ENCODE measurements at places on chromosomes 5 and 9.

DNA sequence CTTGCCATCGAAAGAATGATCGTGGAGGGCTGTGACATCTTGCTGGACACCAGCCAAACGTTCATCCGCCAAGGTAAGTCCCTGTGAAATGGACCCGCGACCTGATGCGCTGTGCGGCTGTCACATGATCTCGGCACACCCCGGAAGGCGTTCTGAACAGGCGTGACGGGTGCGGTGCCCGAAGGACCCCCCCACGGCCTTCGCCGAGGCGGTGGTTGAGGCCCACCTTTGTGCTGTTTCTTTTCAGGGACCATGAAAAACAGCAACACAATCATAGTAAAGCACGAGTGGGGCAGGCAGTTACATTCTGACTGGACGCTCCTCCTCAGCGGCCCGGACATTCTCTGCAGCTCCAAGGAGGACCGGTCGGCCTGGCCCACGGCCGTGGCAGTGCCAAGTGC is 126.7 kb downstream of the RASGRF2 start:
- no peak for DNase-seq

- no peak for DNase-seq
Measured at GRCh38 chr5:154238776-154239481, 48.4 kb downstream of the GALNT10 start.

- no peak for DNase-seq
Measured at GRCh38 chr5:38591523-38591849, 35.0 kb upstream of the LIFR start.

GRCh38 chr5:59393585-59394420 is 499.7 kb downstream of the PDE4D start:
- DNase-seq: no peak

DNA sequence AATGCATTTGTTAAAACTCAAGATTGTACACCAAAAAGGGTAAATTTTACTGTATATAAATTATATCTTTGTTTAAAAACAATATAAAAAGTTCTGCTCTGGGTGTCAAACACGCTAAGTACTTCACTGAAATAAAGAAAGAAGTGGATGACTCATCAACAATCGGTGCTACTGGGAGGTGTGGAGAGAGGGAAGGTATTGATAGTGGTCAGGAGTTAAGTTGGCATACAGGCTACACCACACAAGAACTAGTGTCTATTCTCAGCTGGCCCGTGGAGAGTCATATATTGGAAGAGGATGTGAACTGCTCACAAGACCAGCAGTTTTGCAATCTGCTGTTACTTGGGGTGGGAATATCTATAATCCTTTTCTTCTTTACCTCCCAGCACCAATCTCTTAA is 145.7 kb upstream of the TRPC7 start:
- no peak for DNase-seq

DNA sequence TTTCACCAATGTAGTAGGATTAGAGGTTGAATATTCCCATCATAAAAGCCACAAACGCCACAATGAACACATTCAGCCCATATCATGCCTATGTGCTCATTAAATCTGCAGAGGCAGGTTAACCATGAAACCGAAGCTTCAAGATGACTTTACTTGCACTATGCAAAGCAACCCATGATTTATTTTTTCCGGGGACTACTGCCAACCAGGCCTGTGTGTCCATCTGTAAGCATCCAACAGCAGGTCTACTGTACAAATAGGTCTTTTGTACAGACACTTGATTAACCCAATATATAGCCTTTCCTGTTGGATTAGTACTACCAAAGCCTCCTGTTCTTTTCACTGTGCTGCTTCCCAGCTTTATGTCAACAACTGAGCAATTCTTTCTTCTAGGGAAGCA is 104.9 kb upstream of the CDH10 start:
- no peak for DNase-seq

- DNase-seq: no peak
Measured at GRCh38 chr9:126062158-126062886, 264.3 kb upstream of the MVB12B start.

- DNase-seq: no peak
Measured at GRCh38 chr5:6976971-6977370, 263.7 kb downstream of the TENT4A start.

DNA sequence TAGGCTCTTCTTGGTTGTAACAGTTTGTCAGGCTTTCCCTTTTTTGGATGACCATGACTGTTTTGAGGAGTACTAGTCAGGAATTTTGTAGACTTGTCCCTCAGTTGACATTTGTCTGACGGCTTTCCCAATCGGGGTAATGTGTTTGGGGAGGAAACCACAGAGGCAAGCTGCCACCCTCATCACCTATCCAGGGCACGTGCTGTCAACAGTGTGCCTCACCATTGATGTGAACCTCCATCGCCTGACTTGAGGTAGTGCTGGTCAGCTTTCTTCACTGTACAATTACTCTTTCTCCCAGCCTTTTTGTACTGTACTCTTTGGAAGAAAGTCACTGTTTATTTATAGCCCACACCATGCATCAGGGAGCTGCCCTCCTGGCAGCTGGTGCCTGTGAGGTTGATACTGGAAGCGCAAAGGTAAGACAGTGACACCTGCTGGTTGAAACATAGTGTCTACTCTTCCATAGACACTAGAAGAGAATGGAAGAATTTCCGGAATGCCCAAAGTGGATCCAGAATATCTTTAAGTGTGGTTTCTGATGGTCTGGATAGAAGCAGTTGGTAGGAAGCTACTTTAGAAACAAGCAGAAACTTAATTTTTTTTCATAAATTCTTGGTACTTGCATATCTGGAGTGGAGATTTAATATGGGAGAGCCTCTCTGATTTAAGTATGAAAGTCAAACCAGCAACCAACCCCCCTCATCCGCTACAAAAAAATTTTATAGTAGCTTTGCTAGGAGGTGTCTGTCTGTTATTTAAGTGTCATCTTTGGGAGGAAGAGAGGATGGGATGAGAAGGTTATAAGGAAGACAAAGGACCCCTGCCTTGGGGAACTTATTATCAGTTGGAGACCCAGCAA is 69.3 kb downstream of the SNX30 start:
- DNase-seq: no peak

GRCh38 chr9:31321686-31322085 is 1062.8 kb upstream of the ACO1 start:
- DNase-seq: no peak

DNA sequence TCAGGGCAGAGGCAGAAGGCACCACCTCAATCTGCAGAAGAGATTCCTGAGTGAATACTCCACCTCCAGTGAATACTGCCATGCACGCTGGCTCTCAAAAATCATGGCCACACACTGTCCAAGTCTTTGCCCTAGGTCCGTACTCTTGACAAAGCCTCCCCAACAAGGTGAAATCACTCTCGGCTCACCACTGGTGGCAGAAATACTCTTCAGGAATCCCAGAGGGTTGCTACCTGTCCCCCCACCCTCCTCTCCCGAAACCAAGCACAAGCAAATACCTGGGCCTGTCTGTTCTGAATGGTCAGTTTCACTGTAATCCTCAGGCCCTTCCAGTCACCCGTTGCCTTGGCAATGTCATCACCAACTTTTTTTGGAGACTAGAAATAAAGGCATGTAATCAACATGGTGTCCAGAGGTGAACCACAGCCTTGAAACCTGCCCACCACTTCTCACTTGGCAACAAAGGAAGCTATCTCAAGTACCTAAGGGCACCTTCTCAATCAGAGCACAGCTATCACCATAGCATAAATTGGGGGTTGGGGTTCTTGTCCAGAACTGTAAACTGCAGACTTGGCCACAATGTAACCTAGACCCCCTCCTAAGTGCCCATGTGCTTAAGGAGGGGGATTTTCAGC is 1.8 kb downstream of the RPL12 start:
- no peak for DNase-seq

- no peak for DNase-seq
Measured at GRCh38 chr5:68267066-68267465, 51.5 kb downstream of the PIK3R1 start.

DNA sequence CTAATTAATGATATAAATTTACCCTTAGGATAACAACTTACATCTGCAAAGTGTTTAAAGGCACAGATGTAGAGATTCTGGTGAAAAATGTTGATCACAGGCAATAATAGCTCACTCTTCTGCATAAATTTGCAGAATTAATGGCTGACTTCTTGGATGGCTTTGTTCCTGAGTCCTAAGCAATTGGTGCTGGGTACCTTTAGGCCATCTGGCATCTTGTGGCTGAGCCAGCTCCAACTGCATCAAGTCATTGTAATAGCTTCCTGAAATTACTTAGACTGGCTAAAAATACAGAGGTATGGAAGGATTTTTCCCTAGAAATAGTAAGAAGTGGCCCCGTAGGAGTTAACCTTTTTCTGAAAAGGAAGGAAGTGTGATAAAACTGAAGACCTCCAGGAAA is 118.3 kb upstream of the MINAR2 start:
- no peak for DNase-seq

- no peak for DNase-seq
Measured at GRCh38 chr5:376799-377325, 55.3 kb downstream of the AHRR start.

DNA sequence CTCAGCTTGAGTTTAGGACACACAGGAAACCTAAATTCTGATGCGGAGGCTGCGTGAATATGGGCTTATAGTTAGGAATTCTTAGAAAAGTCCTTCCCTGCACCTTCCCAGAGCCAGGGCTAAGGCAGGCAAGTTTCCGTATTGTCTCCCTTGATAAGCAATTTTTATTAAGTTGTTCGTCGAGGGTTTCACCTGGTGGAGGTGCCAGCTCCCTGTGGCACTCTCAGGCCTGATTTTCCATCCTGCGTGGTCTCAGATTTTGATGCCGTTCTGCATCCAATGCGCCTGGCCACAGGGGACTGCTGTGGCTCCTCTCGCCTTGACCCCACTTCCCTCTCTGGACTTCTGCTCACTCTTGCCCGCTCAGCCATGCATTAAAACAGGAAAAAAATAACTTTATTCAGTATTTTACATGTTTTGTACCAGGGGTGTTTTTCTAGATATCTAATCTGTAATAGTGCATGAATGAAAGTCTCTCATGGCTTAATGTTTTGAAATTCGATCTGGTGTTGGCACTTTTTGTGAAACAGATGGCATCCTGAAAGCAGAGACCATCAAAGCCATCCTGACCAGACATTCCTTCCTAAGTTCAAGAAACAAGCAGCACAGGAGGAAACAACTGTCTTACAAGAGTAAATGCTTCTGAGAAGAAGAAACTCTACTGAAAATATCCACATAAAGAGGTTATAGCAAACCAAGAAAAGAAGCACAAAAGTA is 50.7 kb downstream of the TRIP13 start:
- no peak for DNase-seq

- DNase-seq: no peak
Measured at GRCh38 chr9:108823829-108824228, 32.0 kb downstream of the ACTL7B start.

- no peak for DNase-seq
Measured at GRCh38 chr9:137176302-137177182, 4.7 kb upstream of the TMEM210 start.

GRCh38 chr5:36765876-36766275 is 110.7 kb upstream of the NIPBL start:
- no peak for DNase-seq

DNA sequence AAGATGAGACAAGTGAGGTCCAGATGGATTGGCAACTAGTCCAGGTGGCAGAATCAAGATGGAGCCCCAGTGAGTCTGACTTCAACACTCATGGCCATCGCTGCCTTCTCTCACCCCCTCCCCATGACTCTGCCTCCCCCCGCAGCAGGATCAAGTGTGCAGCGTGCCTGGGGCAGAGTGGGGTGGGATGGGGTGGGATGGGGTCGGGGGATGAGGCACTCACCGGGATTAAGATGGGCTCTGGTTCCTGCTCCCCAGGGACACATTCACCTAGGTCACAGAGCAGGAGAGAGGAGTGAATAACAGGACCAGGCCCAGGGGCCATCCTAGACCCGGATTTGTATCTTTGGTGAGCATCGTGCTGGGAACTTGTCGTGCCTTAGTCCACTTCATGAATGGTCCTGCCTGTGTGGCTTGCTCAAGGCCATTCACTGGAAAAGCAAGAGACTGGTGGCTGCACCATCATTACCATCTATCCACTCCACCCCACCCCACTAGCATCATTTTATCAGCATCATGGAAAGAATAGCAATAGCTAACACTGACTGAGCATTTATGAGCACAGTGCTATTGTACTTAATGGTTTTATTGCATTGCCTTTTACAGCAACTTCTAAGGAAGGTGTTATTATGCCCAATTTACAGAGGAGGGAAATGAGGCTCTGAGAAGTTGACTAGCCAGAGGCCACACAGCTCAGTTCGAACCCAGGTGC is 8.5 kb downstream of the AMBP start:
- DNase-seq: no peak

DNA sequence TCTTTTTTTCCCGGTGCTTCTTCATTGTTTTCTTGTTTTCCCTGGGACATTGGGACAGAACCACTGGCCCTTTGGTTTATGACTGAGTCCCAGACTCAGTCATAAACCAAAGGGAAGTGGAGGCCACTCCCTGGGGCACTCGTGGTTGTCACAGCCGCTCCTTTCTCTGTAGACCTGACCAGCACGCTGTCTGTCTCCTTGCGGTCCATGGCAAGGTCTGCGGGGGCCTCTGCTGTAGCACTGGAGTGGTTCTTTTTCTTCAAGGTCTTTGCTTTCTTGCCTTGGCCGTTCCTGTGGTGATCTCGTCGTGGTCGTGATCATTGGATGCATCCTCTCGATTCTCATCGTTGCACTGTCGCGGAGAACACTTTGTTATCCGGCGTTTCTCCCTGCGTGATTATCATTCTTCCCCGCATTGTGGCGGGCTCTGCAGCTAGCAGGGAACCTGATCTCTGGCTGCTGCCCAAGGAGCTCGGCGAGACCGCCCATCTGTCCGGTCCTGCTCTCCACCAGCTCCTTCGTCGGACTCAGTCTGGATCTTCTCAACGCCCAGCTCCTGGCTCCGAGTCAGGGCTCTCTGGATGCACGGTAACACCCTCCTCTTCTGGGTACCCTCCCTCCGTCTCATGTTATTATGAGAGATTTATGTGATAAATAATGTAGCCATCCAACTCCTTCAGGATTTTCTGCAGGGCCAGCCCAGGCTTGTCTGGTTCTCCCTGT is 43.5 kb upstream of the MPDZ start:
- no peak for DNase-seq

DNA sequence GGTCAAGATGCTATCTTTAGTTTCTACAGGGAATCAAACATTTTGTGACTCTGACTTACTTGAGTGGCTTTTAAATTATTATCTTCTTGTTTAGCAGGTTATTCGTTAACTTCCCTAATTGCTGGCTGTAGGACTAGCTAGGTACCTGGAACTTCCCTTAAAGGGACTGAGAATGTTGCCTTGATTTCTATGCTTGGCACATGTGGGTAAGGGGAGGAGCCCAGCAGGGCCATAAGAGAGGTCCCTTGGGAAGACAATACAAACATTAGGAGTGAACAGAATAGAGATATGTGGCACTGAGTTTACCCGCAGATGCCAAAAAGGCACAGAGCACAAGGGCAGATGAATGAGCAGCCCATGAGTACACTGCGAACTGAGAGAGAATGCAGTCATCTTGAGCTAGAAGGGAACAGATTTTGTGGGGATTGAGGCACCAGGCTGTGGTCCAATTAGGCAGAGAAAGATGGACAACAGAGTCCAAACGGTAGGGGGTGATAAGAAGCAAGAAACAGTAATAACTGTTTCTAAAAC is 9.8 kb downstream of the CKMT2 start:
- no peak for DNase-seq

GRCh38 chr5:24177821-24178220 is 467.0 kb downstream of the CDH10 start:
- no peak for DNase-seq

- DNase-seq: no peak
Measured at GRCh38 chr5:61687371-61687770, 355.3 kb downstream of the ZSWIM6 start.

Data from stimulated activated CD4-positive, alpha-beta T cell treated with anti-CD3 and anti-CD28 coated beads, Interleukin-15, amount 100 ng/mL, for 1 hour (primary cell).